Stimulated activated CD4-positive, alpha-beta T cell treated with anti-CD3 and anti-CD28 coated beads, Interleukin-4, amount 100 ng/mL, for 24 hours (primary cell): ENCODE measurements at places on chromosomes 12 and 14.
A peak's percentile ranks its signal among the peaks of the same experiment; 100 is the strongest.

- no peak for DNase-seq
These were observed 9.5 kb downstream of the CNTN1 start for GRCh38 chr12:40701756-40702155.

DNA sequence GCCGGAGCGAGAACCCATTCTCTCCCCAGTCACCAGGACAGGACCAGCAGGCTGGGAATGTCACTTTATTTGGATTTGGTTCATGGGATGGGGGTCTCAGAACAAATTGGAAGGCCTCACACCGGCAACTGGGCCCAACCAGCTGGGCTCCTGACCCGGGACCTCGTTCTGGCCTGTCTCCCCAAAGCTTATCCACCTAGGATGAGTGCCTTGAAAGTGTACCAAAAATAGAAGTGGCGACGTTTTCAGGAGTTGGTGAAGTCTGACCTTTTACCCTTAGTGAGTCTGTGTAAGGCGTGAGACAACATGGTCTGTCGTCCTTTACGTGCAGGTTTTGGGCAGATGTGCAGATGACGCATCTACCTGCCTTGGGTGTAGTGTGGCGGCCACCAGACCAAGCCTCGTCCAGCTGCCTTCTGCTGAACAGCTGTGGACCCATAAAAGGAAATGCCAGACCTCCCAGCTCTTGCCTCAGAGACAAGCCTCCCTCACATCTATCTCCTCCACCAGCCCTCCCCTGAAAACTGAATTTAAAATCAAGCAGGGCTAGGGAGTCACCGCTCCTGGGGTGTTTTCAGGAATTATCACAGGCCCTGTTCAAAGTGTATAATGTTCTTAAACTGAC lies 36.6 kb upstream of the CLMN start:
- no peak for DNase-seq

DNA sequence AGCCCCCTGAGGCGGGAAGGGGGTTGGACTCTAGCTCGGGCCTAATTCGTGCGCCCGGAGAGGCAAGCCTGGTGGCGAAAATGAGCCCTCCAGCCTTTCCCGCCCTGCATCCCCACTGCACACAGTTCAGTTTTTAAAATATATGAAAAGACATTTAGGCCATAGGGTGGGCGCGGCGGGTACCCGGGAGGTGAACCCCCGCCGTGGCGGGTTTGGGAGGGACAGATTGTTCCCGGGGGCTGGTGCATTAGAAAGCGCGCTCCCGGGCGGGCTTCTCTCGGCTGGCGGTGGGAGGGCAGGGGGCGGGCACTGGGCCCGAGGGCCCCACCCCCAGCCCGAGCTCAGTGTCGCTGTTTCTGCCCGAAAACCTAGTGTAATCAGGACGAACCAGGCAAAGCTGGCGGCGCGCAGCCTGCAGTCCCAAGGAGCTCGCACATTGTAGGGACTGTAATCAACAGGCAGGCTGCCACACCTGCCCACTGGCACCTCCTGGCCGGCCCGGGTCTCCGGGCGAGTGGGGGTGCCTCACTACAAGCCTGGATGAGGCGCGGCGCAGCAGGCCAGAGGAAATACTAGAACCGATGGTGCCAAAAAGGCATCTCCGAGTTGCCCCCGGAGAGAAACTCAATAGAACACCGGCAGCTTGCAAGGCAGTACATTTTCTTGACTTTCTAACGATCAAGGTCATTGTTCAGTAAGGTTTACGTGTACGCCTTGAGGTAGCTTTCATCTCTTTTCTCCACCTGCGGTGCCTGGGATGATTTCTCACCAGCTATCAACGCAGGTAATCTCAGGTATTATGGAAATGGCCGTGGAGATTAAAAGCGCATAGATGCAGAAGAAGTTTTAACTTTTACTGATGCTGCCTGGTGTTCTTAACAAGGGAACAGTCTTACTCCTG lies 764 bp upstream of the SPTB start:
- DNase-seq = peak; percentile 56

GRCh38 chr14:96464136-96464535 lies 38.0 kb upstream of the PAPOLA start:
- DNase-seq = no peak

DNA sequence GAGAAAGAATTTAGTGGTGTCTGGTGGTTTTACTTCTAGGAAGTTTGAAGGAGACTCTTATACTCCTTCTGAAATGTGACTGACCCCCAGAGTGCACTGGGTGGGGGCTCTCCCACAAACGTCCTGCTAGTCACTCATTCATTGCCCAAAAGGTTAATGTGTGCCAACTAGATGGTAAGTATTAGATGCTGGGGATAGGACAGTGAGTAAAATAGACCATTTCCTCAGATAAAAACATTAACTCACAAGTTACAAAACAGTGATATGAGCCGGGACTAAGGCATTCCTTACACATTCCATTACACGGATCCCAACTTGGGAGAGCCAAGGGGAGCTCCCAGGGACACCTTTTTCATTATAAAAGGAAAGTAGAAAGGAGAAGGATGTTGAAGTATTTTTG lies 185.1 kb downstream of the ATXN7L3B start:
- no peak for DNase-seq

DNA sequence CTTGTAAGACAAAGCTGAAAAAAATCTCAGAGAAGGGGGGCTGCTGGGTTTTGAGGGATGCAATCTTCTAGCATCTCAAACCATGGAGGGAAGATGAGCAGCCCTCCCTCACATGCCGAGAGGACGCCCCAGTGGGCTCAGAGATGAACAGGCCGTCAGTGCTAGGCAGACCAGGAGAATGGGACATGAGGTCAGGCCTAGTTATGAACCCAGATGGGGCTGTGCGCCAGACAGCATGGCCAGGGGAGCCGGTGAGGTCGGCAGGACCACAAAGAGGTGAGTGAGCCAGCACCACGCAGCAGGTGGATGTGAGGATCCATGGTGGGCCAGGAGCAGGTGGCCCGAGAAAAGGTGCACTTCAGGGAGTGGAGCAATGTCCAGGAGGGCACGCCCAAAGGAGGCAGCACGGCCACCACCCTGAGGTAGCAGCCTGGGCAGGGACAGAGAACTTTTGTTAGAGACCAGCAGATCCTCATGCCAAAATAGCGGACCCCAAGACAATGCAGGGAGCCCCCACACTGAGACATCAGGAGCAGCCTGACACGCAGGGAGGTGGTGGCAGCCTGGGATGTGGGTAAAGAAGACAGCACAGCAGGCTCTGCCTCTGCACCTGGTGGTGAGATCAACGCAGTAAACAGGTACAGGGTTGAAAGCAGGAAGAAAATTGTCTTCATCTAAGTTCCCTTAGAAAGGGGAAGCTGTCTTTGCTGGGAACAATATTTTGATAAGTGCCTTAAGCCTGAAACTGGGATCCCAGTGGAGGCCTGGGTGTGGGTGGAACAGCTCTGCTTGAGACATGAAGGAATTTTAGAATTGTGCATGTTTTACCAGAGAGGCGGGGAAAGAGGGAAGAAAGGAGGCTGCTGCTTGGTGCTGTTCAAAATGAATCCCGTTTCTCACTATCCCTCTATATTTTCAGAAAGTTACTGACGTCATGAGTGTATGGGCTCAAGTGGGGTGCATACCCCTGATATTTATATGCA lies 17.8 kb upstream of the MCRS1 start:
- DNase-seq = no peak

GRCh38 chr12:106893451-106893850 lies 62.3 kb upstream of the TMEM263 start:
- no peak for DNase-seq

DNA sequence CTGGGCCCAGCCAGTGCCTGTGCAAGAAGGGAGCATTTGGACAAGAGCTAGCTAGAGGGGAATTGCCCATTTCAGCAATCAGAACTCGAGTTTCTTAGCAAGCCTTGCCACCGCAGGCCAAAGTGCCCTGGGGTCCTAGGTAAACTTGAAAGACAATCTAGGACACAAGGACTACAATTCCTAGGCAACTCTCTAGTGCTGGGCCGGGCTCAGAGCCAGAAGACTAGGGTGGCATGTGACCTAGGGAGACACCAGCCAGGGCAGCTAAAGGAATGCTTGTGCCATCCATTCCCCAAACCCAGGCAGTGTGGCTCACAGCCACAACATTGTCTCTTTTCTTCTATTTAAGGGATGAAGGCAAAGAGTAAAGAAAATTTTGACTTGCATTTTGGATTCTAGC lies 205.0 kb downstream of the BMP4 start:
- DNase-seq = no peak

GRCh38 chr12:103572312-103573045 lies 14.6 kb upstream of the STAB2 start:
- DNase-seq = no peak

DNA sequence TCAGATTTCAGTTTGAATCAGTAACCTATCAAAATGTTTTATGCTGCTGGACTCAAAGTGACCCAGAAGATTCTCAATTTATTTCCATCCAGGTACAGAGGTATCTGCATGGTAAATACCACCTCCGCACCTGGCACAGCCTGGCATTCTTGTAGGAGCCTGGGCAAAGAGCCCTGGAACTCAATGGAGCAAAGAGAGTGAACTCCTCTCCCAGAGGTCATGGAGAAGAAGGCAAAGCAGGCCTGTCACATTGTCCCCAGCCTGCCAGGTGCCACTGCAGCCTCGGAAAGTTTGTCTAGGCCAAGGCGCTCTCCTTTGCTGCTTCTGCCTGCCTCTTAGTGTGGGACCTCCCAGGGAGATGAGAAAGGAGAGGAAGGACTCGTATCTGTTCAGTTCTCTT lies 319.8 kb downstream of the ZFP36L1 start:
- no peak for DNase-seq

GRCh38 chr12:52050116-52050757 lies 1.0 kb upstream of the NR4A1 start:
- no peak for DNase-seq

DNA sequence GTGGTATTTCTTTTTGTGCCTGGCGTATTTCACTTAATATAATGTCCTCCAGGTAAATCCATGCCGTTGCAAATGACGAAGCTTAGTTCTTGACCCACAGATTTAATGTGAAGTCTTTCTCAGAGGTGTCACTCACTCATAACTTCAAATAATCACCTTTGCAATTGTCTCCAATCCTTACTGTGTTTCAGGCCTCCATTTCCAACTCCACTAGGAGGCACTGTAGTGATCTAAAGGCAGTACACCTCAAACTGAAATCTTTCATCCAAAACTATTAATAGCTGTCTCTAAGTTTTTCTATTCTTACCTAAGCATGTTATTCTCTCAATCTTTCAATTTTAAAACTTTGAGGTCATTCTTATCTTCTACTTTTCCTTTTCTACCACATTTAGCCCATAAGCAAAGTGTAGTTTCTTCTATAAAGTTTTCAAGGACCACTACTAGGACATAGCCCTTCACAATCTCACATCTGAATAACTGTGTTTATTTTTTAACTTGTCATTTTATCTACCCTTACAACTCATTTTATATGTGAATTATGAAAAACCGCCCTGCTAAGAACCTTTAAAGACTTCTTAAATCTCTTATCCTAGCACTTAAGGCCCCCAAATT lies 25.5 kb upstream of the FBXO34 start:
- peak; percentile 48 for DNase-seq

GRCh38 chr14:61662437-61663311 lies 32.6 kb upstream of the HIF1A start:
- peak; percentile 75 for DNase-seq

DNA sequence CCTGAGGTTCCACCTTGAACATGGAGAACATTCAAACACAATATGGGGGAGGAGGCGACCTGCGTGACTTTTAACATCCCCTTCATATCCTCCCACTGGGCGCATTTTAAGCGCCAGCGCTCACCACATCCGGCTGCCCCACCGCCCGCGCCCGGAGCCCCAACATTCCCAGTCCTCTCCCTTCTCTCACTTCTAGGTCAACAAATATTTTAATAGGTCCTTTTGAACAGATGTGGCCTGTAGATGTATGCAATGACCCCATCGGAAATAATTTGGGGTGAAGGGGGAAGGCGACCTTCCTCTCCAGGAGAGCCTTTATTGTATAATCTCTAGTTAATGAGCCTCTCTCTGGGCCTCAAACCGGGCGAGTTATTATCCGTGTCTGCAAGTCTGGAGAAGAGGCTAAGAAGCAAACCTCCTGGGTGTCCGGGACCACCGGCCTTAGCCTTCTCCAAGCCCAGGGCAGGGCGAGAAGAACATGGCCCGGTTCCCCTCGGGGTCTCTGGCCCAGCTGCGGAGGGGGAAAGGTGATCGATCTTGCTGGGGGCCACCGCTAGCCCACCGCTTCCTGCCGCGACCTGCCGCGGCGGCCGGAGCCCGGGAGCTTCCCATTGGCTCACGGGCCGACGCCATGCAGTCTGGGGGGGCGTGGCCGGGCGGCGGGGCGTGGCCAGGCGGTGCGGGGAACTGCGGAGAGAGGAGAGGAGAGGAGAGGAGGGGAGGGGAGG lies 83.2 kb upstream of the HMGA2 start:
- peak; percentile 62 for DNase-seq

DNA sequence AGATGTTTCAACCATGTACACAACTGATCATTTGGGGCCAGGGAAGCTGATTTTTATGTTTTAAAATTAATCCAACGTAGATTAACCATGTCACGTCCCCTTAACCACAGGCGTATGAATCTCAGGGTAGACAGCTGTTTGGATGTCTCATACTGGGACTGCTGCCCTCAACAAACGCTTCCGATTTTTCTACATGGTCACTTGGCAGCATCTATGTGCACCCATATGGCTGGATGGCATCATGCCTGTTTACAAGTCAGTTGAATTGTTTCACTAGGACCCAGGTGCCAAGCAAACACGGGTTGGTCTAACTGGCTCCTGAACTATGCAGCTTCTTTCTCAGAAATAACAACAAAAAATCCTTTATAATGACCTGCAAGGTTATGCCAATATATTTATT lies 393.8 kb downstream of the NPAS3 start:
- DNase-seq = no peak

- DNase-seq = peak; percentile 58
These were observed 79.9 kb downstream of the ARF6 start for GRCh38 chr14:49972823-49973222.

DNA sequence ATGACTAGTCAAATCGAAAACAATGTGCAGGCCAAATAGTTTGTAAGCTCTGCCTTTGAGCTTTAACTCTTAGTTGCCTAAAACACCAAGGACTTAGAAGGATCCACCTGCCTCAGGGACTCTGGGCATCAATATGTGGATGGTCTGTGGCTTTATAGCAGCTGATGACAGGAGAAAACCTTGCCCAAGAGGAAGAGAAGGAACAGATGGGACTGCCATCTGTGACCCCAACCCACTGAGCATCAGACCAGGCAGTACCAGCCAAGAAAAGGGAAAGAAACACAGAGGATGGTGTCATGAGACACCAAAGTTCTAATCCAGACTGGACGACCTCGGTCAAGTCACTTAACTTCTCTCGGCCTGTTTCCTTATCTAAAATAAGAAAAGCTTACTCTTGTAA lies 12.7 kb downstream of the TGFB3 start:
- no peak for DNase-seq
